Fibroblast of mammary gland (primary cell): ENCODE measurements at places on chromosomes 12 and 14.

- peak; percentile 29 for DNase-seq
Measured at GRCh38 chr12:120903412-120904196, 554 bp downstream of the SPPL3 start.

- no peak for DNase-seq
Measured at GRCh38 chr12:104785886-104786285, 172.2 kb downstream of the SLC41A2 start.

GRCh38 chr12:25524366-25524765, 28.7 kb downstream of the LMNTD1 start:
- no peak for DNase-seq

DNA sequence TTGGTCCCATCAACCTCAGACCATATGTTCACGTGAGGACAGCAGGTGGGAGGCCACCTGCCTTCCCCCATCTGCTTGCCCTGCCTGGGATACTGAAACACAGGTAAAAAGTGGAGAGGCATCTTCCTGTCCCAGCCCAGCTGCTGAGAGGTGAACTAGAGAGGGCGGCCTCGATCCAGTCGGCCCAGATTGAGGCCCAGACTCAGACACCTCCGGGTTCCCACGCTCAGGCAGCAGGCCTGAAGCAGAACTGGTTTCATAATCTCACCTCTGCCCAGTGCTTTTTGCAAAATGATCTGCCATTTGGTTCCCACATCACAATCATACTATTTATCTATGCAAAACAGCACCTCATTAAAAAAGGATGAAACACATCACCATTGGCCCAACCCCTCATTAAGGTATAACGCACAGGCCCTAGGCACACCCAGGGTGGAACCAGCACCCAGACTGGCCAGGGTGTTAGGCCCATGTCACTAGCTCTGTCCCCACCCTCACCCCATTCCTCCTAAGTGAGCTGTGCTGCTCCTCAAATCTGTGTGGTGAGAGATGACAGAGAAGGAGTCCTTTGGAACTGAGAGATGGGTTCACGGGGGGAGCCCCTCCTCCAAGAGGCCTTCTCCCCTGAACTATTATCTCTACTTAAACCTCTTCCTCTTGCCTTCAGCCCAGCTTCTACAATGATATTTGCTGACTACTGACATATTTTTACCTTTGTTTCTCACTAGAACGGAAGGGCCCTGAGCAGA, 81.1 kb downstream of the ZFP36L1 start:
- no peak for DNase-seq

DNA sequence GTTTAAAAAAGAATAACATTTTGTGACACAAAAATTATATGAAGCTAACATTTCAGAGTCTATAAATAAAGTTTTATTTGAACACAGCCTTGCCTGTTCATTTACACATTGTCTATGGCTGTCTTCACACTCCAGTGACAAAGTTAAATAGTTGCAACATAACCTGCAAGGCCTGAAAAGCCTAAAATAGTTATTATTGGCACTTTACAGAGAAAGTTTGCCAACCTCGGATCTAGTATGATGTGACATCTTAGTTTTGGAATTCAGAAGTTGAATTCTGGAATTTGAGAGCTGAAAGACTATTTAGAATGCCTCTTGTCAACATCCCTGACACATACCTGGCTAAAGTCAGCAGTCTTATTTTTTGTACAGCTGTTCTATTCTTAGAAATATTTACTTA, 68.3 kb downstream of the DYRK2 start:
- DNase-seq, result peak; percentile 23

- DNase-seq, result peak; percentile 62
Measured at GRCh38 chr12:47892819-47893218, 12.0 kb downstream of the VDR start.

DNA sequence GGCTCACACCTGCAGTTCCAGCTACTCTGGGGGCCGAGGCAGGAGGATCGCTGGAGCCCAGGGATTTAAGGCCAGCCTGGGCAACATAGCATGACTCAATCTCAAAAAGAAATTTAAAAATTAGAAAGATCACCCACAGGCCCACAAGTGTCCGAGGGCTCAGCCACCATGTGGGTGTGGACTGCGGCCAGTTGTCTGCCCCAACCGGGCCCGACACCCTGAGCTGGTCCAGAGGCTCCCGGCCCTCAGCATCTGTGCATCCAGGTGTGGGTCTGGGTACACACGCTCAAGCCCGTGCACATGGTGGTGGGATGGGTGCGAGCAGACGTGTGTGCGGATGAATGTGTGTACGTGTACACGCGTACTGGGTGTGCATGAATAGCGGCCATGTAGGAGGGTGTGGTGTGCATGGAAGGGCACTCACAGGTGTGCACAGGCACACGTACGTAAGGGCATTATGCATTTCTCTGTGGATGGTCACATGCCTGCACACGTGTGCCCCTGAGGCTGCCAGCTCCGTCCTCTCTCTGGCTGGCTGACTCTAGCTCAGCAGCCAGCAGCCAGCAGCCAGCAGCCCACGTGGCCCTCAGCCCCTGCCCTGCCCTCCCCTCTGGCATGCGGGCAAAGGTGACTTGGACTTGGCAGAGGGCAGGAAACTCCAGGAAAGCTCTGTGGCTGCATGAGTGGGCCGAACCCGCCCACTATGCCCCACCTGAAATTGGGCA, 23.3 kb upstream of the NUDT14 start:
- peak; percentile 33 for DNase-seq

DNA sequence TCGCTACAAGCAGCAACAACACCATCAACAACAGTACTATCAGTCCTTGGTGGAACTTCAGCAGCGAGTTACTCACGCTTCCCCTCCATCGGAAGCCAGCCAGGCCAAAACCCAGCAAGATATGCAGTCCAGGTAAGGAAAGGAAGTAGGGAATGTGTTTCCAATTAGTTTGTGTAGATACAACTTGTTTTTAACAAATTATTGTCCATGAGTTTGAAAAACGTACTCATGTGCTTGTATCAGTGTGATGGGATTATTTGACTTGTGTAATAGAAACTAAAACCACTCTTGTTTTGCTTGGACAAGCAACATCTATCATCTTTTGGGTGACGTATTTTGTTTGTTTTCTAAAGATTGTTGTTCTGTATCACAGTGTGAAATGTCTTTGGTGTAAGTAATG, 137.9 kb downstream of the NAV3 start:
- DNase-seq, result no peak

DNA sequence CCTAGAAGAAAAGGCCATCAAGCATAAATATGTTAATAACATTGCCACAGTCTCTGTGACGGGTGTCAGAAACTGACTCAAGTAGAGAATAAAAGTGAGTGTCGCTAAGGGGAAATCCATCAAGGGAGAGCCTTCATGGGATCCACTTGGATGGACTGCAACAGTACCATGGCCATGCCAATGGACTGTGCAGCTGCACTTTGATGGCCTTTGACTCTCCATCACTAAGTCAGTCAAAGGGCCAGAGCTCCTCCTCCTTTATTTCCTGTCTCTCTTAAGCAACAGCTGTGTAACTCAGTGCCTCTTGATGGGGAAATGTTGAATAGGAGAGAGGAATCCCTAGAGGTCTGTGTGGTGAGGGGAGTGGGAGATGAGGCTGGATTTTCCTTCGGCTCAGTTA, 335.2 kb downstream of the BMP4 start:
- DNase-seq, result no peak

- peak; percentile 71 for DNase-seq
Measured at GRCh38 chr12:46983959-46984841, 95.2 kb upstream of the PCED1B start.

- no peak for DNase-seq
Measured at GRCh38 chr12:51874000-51874399, 13.9 kb upstream of the ANKRD33 start.

- DNase-seq, result no peak
Measured at GRCh38 chr12:54221402-54221984, 32.7 kb upstream of the SMUG1 start.

DNA sequence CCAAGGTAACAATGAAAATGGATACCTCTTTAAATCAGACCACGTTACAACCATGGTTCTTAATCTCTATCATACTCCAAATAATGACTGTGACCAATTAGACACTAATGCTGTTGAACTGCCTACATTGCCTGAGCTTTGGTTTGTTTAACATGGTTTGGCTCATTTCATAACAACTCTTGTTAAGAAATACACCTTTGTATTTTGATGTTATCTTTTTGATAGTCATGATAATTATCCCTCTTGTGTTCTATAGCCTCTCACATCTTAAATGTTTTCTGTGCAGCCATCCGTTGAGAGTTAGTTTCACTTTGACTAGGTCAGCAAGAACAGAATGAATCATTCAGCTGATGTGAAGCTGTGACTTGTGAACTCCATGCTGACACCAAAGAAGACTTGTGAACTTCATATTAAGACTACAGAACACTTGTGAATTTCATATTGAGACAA, 75.5 kb upstream of the RERGL start:
- peak; percentile 63 for DNase-seq

DNA sequence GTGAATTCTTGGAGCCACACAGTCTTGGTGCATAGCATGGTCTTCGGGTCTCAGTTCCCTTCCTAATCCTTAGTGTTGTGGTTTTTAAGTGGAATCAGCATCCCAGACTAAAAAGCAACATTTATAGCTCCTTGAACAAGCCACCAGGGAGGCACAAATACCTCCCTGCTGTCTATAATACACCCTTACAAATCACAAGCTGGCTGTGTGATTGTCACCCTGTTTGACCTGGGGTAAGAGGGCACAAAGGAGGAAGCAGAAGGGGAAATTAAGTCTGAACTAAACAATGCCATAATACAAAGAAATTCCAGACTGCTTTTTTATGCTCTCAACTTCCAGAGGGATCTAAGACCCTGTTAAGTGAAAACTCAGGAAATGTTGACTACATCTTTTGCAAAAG, 7.7 kb upstream of the MMP19 start:
- DNase-seq, result no peak

DNA sequence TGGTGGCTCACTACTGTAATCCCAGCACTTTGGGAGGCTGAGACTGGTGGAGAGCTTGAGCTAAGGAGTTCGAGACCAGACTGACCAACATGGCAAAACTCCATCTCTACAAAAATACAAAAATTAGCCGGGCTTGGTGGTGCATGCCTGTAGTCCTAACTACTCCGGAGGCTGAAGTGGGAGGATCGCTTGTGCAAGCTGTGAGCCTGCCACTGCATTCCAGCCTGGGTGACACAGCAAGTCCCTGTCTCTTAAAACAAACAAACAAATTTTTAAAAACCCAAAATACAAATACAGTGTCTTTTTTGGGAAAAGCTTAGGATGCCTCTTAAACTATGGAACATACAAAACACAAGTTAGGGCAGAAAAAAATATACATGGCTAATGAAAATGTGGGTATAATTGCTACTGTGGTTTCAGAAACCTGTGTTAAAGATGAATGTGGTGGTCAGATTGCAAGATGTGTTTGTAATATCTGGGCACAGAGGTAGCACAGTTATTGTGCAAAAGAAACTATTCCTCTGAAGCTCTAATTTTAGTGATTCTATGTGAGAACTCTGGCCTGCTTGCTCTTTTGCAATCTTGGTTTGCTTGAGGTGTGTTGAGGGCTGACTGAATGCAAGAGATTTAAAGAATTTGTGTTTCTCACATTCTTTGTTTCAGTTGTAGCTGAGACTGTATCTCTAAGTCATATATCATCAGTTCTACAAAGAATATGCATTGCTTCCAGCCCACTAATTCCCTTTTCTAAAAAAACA, 3.9 kb upstream of the HSPA2 start:
- DNase-seq, result peak; percentile 21

DNA sequence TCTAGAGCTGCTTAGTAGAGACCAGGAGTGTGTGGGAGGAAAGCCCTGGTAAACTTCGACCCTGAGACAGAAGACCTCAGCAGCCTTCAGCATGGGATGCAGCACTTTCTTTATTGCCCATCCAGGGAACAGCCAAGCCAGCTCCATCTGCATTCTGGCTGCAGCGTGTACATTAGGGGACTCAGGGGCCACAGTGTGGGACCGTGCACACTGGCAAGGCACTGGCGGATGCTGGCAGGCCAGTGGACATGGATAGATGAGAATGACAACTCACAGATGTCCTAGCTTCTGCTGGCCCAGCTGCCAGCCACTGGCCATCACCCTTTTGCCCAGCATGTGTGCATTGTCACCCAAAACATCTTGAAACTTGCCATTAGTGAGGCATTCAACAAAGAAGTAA, 12.5 kb downstream of the PLD4 start:
- no peak for DNase-seq

- DNase-seq, result no peak
Measured at GRCh38 chr14:105531894-105532623, 5.7 kb downstream of the TMEM121 start.
